A549 treated with CORT108297 at 1 μM for 4 hours (cell line): ENCODE measurements at places on chromosomes 6 and 20. TPM values are rescaled to one million over a fixed set of nuclear protein-coding genes. Genes with fewer than 3 reads are reported as not detected.

Gene ANGPT4
- 0.01 to 0.04 TPM (median 0.02 TPM) in 4 of 5 replicates, not detected in the other for total RNA-seq

Gene EYA4
- total RNA-seq = 9.6 to 11.6 TPM (median 11.4 TPM) in 5 replicates

Gene HAO1
- total RNA-seq = not detected in 5 replicates

Gene HTR1E
- total RNA-seq = not detected in 5 replicates

Gene FGD2
- total RNA-seq = not detected in 5 replicates

Gene ZNF335
- total RNA-seq = 7.0 to 10.4 TPM (median 9.8 TPM) in 5 replicates

Gene TREML4
- not detected in 5 replicates for total RNA-seq
